T-helper 2 cell (primary cell): ENCODE measurements at places on chromosomes 16 and 17.

GRCh38 chr17:82868715-82869131, 28.9 kb upstream of the ZNF750 start:
- DNase-seq, result no peak

DNA sequence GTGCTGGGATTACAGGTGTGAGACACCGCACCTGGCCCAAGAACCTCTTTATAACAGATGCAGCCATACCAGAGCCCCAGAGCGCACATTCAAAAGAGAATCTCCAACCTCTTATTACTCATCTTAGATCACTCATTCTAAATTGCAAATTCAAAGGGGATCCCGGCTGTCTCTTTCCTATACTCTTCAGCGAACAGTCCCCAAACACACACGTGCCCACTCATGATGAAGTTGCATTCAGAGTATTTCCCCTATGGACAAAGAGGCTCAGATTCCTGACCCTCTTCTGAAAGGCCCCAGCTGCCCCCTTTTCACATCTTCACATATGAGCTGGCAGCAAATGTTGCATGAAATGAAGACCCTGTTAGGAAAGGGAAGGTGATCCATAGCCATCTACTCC, 22.5 kb upstream of the ABR start:
- DNase-seq, result no peak

DNA sequence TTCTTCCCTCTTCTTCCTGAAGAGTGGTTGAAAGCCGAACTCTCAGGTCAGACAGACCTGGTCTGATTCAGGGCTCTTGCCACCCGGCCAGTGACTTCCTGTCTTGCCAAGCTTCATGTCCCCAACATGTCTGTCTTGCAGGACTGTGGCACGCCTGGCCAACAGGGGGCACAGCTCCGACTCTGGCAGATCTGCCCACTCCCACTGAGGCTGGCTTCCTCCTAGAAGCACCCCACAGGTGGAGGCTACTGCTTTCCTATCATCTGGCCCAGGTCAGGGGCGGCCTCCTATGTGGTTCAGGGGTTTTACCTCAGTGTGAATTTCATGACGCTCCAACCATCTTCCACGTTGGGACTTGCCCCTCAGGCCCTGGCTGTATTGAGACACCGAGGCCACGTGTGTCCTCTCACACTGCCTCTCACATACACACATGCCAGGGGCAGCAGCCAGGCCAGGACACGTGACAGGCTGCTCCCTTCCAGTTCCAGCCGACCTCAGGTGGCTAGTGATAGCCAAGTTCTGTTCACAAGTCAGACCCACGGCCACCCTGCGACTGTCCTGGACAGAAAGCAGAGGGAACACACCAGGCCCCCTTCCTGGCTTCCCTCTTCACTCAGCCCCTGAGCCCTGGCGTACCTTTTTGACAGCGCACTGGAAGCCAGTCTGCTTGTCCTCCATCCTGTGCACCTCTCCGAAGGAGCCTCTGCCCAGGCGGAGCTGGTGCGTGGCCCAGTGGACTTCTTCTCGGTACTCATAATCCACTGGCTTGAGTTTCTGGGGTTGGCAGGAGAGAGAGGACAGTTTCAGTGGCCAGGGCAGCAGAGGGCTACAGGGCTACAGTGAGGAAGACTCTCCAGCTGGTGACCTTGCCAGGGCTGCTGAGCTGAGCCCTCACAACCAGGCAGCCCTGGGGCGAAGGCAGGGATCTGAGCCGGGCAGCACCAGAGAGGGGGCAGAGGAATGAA, 22.6 kb upstream of the SPATA32 start:
- DNase-seq, result no peak

DNA sequence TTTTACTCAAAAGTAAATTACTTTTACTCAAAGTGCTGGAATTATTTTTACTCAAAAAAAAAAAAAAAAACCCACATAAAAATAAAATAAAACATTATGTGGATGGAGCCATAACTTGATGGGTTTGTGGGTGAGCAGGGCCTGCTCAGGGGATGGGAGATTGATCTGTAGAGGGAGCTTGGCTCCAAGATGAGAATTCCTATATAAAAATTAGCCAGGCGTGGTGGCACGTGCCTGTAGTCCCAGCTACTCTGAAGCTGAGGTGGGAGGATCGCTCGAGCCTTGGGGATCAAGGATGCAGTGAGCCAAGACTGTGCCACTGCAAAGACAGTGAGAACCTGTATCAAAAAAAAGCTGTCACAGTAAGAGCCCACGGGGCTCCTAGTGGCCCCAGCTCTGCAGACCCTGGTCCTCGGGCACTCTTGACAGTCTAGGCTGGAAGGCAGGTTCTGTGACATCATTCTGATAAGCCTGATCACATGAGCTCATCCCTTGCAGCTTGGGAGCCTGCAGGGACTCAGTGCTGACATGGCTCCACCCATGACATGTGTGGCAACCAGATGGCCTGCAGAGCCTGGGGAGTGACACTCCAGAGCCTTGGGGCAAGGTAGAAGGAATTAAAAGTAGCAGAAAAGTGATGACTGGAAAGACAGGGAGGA, 42.5 kb downstream of the ST3GAL2 start:
- no peak for DNase-seq

DNA sequence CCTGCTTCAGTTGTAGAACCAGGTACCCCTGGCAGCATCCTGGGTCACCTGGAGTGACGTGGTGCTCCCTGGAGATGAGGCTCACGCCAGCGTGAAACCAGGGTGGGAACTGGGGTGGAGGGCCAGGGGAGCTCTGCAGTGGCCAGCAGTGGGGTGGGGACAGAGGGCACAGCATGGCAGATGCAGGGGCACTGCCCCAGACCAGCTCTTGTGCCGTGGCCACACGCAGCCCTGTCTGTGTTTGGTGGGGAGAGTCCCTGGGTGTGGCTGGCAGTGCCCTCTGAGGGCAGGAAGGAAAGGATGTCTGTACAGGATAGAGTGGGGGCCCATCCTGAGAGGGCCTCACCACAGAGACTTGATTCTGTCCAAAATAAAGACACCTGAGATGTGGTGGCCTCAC, 24.5 kb downstream of the ZNF750 start:
- DNase-seq, result no peak

DNA sequence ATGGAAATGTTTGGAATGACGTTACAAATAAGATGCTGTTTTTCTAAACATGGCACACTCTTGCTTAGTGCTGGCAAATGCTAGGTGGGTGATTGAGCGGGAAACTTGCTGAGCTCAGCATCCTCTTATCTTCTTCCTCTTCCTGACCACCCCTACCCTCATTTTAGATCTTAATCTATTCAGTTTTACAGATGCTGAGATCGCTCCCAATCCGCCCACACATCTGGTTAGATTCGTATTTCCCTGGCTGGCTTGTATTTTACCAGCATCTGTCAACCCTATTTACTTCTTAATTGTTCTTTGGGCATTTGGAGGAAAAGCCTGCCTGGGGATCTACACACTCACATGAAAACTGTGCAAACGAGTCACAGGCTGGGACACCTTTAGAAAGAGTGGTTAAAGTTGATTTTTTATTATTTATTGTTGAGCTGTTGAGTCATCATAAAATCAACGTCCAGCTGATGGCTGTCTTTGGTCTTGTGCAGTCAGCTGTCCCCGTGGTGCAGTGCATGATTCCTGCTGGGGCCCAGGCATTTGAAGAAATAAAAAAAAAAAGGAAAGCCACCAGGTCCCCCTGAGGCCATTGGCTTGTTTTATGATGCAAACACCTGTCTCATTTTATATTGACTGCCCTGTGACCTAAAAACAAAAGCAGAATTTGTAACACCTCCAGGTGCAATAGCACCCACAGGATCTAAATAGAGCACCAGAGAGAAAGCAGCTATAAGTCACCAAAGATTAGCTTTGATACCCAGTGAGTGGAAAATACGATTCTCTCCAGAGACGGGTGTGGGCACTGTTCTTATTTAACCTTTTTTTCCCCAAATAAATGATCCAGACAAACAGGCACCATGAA, 258.6 kb downstream of the HS3ST3B1 start:
- DNase-seq, result no peak

GRCh38 chr16:29007730-29008593, 23.1 kb downstream of the LAT start:
- no peak for DNase-seq

DNA sequence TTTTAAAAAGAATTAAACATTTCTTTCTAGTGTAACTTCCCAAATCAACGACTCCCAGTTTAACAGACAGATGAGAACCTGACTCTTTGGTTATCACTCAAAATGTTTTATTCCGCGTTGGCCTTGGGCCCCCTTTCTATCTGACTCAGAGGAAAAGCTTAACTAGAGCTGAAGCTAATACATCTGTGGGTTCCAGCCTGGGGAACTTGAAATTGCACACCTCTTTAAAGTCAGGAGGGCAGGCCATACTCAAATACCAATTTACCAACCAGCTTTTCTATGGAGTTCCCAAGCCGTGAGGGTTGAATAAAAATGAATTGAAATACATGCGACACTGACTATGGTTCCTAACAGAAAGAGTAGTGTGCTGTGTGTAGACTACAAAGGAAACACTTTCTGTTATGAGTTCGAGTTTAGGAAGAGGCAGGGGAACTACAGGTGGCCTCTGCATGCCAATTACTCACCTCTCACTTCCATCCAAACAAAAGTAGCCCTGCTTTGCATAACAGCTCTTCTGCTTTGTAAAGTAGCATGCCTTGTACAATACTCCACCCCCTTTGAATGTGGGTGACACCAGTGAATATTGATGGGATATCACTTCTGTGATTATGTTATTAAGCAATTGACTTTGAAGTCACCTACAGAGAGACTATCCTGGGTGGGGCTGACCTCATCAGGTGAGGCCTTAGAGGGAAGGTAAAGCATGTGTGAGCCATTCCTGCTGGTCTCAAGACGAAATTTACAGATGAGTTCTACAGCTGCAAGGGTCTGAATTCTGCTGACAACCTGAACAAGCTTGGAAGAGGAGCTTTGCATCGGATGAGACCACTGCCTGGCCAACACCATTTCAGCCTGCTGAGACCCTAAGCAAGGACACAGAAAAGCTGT, 92.1 kb downstream of the WDR59 start:
- no peak for DNase-seq

- no peak for DNase-seq
Observed at GRCh38 chr16:14472357-14472756, 157.7 kb downstream of the PARN start.

- no peak for DNase-seq
Observed at GRCh38 chr16:80894091-80894490, 89.7 kb upstream of the CDYL2 start.

GRCh38 chr16:30359871-30360170, 4.7 kb upstream of the CD2BP2 start:
- DNase-seq, result no peak

- DNase-seq, result no peak
Observed at GRCh38 chr16:9755081-9755480, 427.1 kb downstream of the GRIN2A start.

DNA sequence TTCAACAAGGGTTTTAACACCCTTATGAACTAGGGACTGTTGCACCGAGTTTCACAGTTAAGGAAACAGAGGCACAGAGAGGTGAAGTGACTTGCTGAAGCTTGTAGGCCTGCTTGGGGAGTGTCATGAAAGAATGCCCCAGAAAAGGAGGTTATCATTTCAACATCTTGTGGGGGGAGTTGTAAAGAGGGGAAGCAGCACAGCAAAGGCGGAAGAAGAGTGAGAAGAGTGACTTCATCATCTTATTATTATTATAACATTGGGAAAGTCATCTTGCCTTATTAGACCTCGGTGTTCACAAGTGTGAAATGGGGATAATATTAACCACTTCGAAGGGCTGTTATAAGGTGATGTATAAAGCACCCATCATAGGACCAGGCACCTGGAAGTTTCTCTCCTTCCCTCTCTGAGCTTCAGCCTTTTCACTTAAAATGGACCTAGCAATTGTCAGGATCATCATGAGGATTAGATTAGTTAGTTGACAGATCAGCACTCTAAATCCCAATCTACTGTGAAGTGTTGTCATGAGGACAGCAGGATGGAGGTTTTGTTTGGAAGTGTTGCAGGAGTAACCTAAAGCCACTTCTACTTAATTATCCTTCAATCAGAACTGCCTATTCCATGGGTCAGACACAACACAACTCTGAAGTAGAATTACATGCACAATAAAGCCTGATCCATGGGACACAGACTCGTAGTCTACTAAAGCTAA, 2.3 kb downstream of the CCL4 start:
- no peak for DNase-seq

- no peak for DNase-seq
Observed at GRCh38 chr16:14215941-14216340, 144.8 kb downstream of the MRTFB start.

GRCh38 chr17:30780343-30780742, 44.1 kb downstream of the CRLF3 start:
- no peak for DNase-seq

DNA sequence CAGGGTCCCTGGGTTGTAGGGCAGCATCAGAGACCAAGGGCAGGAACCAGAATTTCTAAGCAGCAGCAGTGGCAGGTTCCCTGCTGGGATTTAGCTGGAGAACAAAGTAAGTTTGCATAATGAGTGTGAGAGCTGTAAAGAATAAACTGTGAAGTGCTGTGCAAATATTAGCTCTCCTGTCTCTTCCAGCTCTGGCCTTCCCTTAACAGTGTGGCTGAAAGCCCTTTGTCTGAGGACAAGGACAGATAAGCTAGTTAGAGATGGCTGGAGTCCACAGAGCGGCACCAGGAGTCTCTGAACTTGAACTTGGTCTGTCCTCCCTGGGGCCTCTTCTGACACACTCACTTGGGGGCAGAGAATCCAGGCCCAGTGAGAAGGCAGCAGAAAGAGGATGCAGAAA, 98.2 kb upstream of the WSCD1 start:
- DNase-seq, result no peak
